ENCODE measurements at places on chromosomes 6 and 20.
A peak's percentile ranks its signal among the peaks of the same experiment; 100 is the strongest.

DNA sequence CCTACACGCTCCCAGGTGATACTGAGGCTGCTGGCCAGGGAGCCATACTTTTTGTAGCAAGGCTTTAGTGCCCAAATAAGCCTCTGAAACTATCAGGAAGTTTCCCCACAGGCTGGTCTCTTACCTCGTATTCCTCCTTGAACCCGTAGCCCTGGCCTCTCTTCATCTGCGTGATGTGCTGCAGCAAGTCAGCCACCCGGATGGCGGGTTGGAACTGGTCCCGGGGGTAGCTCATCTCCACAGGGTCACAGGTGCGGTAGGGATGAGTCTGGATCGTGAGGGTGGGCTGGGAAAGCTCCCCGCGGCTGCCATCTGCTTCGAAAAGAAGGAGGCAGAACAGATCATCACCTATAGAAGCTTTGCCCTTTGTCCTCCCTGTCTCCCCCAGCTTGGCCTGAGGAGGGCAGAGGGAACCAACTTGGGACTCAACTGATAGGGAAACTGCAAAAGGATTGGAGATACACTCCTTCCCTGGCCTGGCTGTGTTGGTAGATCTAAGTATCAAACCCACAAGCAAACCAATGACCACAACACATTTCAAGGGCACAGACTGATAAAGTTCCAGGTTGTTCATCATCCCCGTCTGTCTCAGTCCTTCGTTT is 543.2 kb upstream of the CHD6 start:
- no peak for DNase-seq

- peak; percentile 70 for DNase-seq
Observed at GRCh38 chr6:217048-217659, 75.1 kb upstream of the DUSP22 start.

GRCh38 chr6:36367743-36368142 is 19.7 kb downstream of the ETV7 start:
- DNase-seq, result no peak

DNA sequence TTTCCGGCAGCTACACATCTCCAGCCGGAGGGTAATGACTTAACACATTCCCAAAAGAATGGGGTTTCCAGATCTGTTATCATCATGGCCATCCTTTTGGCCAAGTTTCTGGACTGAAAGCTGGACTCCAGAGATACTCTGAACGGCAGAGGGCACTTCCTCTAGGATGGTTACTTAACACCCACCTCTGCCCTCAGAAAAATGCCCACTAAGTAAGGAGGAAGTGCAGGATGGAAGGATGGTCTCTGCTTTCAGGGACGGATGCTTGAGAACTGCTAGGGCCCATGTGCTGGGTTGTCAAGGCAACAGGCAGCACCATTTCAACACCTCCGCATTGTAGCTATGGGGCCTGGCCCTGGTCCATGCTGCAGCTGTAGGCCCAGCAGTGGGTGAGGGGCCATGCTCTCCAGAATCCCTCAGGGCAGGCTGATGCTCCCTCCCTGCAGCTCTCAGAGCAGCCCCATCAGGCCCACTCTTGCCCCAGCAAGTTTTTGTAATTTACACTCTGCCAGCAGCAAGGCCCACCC is 16.5 kb upstream of the TGM3 start:
- DNase-seq, result no peak

DNA sequence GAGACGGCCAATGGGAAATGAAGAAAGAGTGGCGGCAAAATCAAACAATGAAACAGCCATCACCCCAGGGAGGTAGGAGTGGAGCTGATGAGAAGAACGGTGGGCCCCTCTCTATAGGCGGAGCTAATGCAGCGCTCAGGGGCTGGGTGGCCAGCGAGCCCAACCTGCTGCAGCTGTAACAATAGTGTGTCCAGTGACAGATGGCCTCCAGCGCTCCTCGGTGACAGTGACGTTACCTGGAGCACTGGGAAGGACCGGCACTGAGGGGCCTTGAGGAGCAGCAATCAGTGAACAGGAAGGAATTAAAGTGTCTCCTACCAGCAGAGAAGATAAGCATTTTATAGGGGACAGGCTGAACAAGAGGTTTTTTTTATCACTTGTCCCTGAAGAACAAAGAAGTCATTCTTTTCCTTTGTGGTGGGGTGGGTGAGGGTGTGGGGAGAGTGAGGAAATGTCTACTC is 81.6 kb downstream of the FOXA2 start:
- DNase-seq, result no peak

GRCh38 chr6:90251295-90251992 is 45.2 kb downstream of the BACH2 start:
- DNase-seq, result no peak

GRCh38 chr20:12777016-12777415 is 231.8 kb upstream of the SPTLC3 start:
- DNase-seq, result no peak

DNA sequence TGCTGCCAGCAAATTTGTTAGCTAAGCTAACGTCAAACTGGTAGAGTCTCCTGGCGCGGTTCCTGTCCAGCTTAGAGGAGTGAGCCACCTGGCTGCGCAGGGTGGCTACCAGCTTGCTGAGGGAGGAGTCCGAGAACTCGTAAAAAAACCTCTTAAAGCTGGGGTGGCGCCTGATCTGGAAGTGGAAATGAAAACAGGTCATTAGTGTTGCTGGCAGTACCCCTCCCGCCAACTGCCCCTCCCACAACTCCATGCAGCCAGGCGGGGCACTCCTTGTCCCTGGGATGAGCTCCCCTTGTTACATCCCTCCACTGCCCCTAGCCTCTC is 17.3 kb downstream of the BNIP5 start:
- DNase-seq, result no peak

GRCh38 chr6:22102671-22103070 is 194.2 kb downstream of the PRL start:
- peak; percentile 27 for DNase-seq

- DNase-seq, result no peak
Observed at GRCh38 chr6:112839525-112839961, 492.4 kb downstream of the RFPL4B start.

DNA sequence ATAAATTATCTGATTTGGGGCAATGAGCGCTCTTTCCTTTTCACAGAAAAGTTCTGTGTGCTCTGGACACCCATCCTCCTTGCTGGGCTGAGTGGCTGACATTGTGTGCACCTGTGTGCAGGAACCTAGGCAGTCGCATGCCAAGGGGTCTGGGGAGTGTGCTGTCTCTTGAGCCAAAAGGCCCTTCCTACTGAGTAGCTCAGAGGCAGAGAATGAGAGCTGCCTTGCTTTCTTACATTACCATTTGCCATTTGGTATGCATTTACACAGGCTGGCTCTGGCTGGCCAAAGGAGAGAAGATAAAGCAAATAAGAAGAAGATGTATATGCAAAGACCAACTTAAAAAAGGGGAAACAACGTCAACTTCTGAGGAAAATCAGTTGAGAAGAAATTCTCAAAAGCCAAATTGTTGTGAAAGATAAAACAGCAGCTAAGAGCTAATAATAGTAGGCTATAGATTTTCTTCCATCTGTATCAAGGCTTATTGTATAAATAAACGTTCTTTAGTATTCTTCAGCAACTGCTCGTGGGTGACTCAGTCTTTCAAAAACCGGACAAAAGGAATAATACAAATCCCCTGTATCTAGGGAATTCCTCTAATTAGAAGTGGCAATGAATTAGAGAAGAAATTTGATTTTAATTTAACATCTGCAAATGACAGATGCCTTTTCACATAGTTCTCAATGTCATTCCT is 121.9 kb downstream of the INSM1 start:
- DNase-seq, result no peak

DNA sequence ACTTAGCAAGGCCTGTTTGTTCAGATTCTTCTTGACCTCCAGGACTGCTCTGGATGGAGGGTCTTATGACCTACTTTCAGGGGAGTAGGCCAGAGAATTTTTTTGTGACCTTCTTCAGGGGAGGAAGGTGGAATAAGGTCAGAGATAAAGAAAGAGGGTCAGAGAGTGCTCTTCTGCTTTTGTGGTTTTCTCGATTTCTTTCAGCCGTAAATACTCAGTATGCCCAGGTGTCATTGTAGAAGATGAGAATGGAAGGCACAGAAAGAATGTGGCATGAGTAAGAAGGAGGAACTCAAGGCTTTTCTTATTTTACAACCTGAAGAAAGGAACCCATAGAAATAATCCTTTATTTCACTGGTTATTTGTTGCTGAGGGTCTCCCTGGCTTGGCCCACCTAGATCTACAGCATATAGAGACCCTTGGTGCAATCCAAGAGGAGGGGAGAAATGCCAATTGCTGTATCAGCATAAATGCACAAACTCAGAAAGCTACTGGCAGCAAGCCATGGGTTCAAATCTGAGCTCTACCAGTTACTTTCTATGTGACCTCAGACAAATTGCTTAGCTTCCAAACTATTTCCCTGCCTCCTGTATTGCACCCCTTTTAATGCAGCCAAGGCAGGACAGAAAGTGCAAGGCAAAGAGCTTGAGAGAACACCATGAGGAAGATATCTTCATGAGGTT is 68.0 kb downstream of the OLIG3 start:
- DNase-seq, result no peak
